ENCODE measurements at places on chromosomes 7 and 10.

GRCh38 chr7:22586101-22586785 lies 86.3 kb upstream of the STEAP1B start:
- no peak for DNase-seq

GRCh38 chr7:234708-235553 lies 42.6 kb downstream of the FAM20C start:
- DNase-seq: peak; percentile 86

DNA sequence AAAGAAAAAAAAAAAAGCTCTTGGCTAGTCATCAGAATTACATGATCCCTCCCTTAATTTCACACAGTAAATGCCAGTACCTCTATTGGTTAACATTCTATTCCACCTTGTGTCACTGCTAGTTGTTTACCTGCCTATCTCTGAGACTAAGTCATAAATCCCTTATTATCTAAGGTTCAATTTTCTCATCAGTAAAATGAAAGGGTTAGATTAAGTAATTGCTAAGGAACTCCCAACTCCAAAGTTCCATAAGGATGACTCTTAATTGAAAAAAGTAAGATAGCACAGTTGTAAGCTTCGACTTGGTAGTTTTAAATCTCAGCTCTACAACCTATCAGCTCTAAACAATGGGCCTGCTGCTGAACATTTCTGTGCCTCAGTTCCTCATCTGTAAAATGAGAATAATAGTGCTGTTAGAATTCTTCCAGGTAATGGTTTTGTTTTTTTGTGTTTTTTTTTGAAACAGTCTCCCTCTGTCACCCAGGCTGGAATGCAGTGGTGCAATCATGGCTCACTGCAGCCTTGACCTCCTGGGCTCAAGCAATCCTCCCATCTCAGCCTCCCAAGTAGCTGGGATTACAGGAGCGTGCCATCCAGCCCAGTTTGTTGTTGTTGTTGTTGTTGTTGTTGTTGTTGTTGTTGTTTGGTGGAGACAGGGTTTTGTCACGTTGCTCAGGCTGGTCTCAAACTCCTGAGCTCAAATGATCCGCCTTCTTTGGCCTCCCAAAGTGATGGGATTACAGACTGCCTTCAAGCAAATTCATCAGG lies 35.6 kb downstream of the SRPK2 start:
- no peak for DNase-seq

- no peak for DNase-seq
These were observed 2.8 kb downstream of the TDRD1 start for GRCh38 chr10:114181971-114182370.

DNA sequence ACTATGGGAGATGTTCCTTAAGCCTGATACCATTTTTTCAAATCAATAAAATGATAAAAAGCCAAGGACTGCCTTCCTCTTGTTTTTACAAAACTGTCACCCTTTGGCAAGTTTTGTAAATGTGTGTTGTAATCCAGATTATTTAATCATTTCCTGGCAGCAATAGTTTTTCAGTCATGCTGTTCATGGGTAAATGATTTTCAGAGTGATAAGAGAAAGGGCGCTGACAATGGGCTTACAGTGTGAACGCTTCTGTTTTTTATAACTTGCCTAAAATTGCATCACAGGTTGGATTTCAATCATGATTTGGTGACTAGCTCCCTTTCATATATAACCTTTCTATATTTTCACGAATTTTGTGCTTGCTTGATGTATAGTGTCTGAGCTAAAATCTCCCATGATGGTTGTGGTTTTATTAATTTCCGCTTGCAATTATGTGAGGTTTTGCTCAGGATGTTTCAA lies 19.0 kb upstream of the DMBT1 start:
- no peak for DNase-seq

DNA sequence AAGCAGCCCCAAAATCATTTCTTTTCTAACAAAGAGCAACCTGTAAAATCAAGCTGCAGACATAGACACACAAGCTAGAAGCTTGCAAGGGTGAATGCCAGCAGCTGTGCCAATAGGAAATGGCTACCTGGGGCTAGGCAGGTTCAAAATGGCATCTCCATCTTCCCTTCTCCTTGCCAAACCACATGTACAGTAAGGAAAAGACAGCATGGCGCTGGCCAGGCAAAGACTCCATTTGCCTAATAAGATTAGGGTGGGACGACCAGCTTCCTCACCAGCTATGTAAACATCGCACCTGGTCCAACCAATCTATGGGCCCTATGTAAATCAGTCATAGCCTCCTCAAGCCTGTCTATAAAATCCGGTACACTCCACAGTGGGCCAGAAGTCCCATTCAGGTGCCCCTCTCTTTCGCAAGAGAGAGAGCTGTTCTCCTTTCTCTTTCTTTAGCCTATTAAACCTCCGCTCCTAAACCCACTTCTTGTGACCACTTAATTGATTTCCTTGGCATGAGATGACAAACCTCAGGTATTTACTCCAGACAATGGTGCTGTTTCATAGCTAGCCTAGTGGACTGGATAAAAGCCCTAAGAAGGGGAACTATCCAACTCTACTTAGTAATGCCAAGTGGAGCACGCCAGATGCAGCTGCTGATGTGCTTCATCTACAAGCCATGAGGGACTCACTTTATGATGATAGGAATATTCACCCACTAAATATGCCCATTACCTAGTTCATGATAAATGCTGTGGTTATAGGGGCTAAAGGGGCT lies 44.1 kb downstream of the HTR7 start:
- DNase-seq: no peak

GRCh38 chr10:71873582-71874211 lies 22.6 kb upstream of the PSAP start:
- peak; percentile 17 for DNase-seq

GRCh38 chr7:156001496-156002260 lies 189.4 kb upstream of the SHH start:
- peak; percentile 60 for DNase-seq

DNA sequence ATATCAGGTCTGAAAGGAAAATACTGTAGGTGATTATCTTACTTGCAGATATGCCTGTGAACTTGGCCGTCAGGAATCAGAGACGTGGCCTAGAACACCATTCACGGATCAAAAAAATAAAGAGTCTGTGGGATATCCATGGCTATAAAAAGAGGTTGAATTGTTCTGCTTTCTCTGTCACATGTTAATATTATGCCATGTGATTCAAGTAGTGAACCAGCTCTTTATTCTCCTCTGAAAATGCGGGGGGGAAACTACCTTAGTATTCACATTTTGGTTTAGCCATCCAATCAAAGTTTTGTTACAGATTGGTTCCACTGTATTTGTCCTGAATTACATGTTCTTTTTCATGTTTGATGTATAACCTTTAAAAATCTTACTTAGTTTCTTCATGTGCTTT lies 120.5 kb downstream of the CCNY start:
- DNase-seq: no peak

- DNase-seq: no peak
These were observed 720.2 kb upstream of the FZD8 start for GRCh38 chr10:36362257-36362656.

GRCh38 chr7:119033641-119034040 lies 809.1 kb downstream of the ANKRD7 start:
- DNase-seq: no peak

DNA sequence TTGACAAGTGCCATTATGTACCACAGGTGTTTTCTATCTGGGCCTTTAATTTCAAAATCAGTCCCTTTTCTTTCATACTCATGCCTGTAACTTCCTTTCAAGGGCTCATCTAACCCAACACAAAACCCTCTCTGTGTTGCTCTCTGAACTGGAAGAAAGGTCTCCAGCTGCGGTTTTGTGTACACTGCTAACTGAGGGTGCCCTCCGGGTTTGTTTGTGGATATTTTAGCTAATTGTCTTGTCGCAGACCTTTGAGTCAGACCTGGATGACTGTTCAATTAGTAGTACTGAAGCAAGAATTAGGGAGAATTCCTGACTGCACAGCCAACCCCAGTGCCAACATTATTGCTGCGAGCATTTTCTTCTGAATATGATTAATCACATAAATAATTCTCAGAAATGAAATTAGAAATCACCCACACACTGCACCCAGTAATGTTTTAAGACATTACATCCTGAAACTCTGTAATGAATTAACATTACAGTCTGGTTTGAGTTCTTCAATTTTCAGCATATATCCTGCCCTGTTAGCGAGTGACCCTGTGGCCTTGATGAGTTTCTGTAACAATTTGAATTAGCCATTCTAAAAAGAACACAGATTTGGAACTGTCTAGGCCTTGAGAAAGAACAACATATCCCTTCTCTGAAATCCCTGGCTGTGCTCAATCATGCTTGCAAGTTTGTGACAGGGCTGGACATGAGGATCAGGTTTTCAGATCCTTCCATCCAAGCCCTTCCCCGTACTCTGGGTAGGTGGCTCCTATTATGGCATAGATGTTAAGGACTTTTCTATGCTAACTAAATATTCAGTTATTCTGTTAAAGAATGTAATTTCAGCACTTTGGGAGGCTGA lies 460.1 kb downstream of the PLXDC2 start:
- no peak for DNase-seq

GRCh38 chr10:22593636-22594198 lies 120.7 kb downstream of the PIP4K2A start:
- DNase-seq: no peak

DNA sequence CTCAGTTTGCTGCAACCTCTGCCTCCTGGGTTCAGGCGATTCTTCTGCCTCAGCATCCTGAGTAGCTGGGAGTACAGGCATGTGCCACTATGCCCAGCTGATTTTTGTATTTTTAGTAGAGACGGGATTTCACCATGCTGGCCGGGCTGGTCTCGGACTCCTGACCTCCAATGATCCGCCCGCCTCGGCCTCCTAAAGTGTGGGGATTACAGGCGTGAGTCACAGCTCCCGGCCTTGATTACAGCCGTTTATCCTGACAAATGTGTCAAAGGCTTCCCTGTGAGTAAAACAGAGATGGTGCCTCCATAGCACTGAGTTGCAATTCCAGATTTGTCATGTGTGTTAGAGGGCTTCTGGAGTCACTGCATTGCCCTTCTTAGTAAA lies 273.7 kb downstream of the CCDC3 start:
- no peak for DNase-seq

DNA sequence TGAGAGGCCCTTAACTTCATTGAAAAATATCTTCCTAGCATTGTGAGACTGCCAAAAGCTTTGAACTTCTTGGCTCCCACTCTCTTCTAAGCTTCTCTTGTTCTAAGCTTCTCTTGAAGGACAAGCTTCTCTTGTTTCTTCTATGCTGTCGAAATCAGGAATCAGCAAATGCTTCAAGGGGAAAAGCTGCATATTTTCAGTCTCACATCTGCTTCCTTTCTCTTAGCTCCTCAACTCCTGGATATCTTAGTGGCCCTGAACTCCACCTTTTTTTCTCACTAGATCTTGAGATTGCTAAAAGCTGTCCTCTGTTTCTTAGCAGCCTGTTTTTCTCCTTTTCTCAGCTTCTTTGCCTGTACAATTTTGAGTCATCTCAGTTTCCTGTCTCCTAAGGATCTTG lies 73.0 kb downstream of the NEUROD6 start:
- no peak for DNase-seq

- no peak for DNase-seq
These were observed 203.4 kb upstream of the FRMD4A start for GRCh38 chr10:14534152-14534551.

GRCh38 chr7:7639847-7640220 lies 718 bp upstream of the UMAD1 start:
- DNase-seq: no peak

GRCh38 chr7:39184391-39184790 lies 206.7 kb downstream of the POU6F2 start:
- no peak for DNase-seq

- DNase-seq: no peak
These were observed 646 bp downstream of the FAM13C start for GRCh38 chr10:59361663-59362143.

- no peak for DNase-seq
These were observed 180.5 kb downstream of the TAX1BP1 start for GRCh38 chr7:27920281-27920946.
